ENCODE measurements at places on chromosomes 5 and 9. TPM values are rescaled to one million over a fixed set of nuclear protein-coding genes. Genes with fewer than 3 reads are reported as not detected.
A peak's percentile ranks its signal among the peaks of the same experiment; 100 is the strongest.

The TENT4A gene
- total RNA-seq, result 29.6 TPM

DNA sequence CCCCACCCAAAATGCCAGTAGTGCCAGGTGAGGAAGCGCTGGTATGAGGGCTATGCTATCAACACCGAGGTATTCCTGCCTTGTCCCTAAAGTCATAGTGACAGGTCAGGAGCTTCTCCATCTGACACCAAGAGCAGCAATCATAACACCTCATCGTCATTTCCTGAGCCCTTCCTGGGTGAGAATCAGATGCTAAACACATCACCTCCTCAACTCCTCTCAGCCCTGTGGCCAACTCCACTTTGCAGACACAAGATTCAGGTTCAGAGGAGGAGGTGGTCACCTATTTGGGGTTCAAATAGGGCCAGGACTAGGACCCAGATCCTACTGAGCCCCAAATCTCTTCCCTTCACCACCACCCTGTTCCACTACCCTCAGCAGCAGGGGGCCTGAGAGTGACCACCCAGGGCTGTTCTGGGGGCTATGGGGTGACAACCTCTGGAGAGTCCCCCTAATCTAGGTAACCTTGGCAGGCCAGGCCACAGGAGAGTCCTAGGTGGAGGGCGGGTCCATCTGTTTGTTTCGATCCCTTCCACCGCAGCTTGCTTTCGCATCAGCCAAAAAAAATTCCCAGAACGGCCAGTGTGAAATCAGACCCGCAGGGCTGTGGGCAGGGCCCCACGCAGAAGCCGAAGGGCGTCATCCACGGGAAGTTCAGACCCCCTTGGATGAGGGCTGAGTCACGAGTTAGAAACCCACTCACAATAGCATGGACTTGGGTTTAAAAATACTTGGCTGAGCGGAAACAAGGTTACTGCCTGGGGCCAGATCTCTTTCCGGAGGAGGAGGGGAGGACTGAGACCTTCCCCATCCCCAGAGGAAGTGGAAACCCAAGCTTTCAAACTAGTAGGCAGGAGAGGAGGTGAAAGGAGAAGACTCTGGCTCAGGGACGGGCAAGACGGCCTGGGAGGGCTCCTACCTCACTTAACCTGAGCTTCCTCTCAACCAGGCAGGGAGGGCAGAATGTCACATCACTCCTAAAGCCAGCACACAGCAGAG lies 8.7 kb downstream of the STK10 start:
- no peaks in the 10 kb centered on the region for H3K36me3 ChIP-seq
- H3K4me1 ChIP-seq, result peaks cover 14% of the 10 kb centered on the region
- H3K27me3 ChIP-seq, result no peaks in the 10 kb centered on the region

The PCDHB14 gene
- total RNA-seq, result 0.80 TPM

DNA sequence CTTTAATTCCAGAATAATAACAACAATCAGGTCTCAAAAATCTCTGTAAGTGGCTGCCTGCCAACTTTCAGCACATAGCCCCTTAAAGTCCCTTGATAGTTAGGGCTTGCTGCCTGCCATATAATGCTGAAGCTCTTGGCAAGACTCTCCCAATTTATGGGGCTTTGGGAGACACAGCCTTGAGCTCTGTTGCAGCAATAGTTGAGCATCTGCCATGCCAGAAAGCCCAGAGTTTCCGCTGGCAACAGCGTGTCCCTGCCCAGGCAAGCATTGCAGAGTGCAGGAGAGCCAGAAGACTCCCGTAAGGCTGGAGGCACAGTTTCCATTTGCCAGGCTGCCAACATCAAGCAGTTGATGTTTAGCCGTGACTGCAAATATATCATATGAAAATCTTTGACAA lies 678.5 kb upstream of the NUDT12 start:
- H3K27ac ChIP-seq, result no peak overlapping the region
- H3K4me3 ChIP-seq, result no peak overlapping the region
- H3K4me1 ChIP-seq, result no peaks in the 10 kb centered on the region
- H3K27me3 ChIP-seq, result no peaks in the 10 kb centered on the region
- H3K36me3 ChIP-seq, result no peaks in the 10 kb centered on the region

The SLC6A3 gene
- 0.05 TPM for total RNA-seq

The TAF11L9 gene
- total RNA-seq, result not detected

- H3K27me3 ChIP-seq, result peaks cover 21% of the 10 kb centered on the region
- peak overlapping the region; percentile 40 for H3K4me3 ChIP-seq
- H3K27ac ChIP-seq, result 0 out of 2 replicates have a peak overlapping the region, but pooled peaks have one; percentile 21
- DNase-seq, result no peak
Measured at GRCh38 chr5:173243831-173244305, 8.9 kb upstream of the NKX2-5 start.

DNA sequence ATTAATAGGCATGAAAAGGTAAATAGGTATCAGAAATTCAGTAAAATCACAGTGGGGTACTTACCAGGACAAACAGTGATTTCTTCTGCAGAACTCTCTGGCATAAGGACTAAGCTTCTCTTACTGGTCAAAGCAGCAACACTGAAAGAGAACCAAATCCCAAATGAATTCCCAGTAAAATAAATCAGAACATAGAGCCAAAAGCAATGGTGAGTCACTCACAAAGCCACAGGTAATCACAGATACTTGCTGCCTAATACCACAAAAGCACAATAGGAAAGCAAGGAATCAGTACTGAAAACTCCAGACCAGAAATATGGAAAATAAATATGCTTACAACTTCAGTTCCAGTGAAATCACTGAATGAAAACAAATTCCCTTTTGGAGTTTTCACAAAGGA lies 50.7 kb downstream of the UIMC1 start:
- H3K27ac ChIP-seq, result no peak overlapping the region
- H3K27me3 ChIP-seq, result no peaks in the 10 kb centered on the region
- no peak overlapping the region for H3K4me3 ChIP-seq
- no peak for DNase-seq
- no peaks in the 10 kb centered on the region for H3K4me1 ChIP-seq

The PCDHB16 gene
- total RNA-seq, result 1.8 TPM

The TRAF2 gene
- 48.7 TPM for total RNA-seq

DNA sequence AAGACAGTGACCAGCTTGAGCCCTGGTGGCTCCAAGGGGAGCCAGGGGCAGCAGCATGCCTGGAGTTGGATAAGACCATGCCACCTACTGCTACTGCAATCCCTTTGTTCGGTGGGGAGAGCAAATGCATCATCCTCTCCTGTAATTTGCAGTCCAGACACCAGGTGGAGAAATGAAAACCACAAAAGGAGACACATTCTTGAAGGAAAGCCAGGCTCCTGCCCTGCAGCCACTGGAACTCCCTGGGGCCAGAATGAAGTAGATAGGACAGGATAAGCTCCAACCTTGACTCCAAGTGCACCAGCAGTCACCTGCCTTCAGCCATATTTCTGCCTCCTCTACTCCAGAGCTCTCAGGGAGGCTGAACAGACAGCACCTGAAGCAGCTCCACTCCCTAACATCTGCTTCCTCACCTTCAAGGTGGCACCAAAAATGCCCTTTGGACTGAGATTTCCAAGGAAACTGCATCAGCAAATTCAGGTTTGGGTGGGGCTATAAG lies 65.1 kb upstream of the IQGAP2 start:
- peak; percentile 36 for DNase-seq
- peaks cover 2% of the 10 kb centered on the region for H3K27me3 ChIP-seq
- no peak overlapping the region for H3K4me3 ChIP-seq
- H3K4me1 ChIP-seq, result peaks cover 7% of the 10 kb centered on the region

The KCNV2 gene
- total RNA-seq, result not detected

The GABRB2 gene
- total RNA-seq, result not detected

GRCh38 chr5:91272858-91273257 lies 110.3 kb downstream of the ARRDC3 start:
- H3K27ac ChIP-seq, result no peak overlapping the region
- DNase-seq, result no peak
- H3K4me3 ChIP-seq, result no peak overlapping the region
- H3K4me1 ChIP-seq, result peaks cover 2% of the 10 kb centered on the region
- H3K27me3 ChIP-seq, result no peaks in the 10 kb centered on the region

DNA sequence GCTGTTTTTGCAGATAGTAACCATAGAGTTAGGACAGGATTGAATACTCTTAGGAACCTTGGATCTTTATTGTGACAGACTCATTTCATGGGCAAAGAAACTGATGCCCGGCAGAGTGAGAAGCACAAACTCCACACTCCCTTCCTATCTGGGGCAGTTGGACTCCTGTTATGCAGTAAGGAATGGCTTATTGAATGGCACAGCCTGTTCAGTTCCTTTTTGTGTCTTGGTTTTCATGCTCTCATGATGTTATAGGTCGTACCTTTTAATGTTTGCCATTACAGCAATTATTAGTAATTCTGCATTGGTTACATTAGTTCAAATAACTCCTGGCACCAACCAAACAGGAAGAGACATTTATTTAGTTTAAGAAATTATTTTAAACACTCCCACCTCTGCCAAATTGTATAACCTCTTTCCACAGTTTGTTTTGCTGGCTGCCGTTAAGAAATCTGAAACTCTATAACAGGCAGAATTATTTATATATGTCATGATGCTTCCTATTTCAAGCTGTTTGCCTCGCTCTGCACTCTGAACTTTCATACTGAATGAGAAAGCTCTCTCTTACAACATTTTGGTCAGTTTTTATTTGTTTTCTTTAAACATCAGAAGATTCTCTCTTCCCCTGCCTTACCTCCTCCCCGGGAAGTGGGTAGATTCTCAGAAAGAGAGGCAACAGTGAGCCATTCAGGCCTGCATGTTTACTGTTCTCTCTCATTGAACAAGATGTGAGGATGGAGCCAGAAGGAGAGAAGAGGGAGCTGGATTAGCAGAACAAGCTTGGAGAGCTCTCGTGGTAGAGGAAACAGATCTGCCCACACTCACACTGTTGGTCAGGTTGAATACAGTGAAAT lies 144.4 kb downstream of the ARHGEF28 start:
- H3K27ac ChIP-seq, result no peak overlapping the region
- H3K4me3 ChIP-seq, result no peak overlapping the region
- H3K4me1 ChIP-seq, result no peaks in the 10 kb centered on the region
- no peaks in the 10 kb centered on the region for H3K27me3 ChIP-seq
